ENCODE measurements at places on chromosomes 6 and 20. TPM values are rescaled to one million over a fixed set of nuclear protein-coding genes. Genes with fewer than 3 reads are reported as not detected.

The SMIM13 gene
- total RNA-seq: 6.6 TPM

The SLC22A2 gene
- total RNA-seq: 0.04 TPM

The NEURL2 gene
- 15.0 TPM for total RNA-seq

The C6orf120 gene
- total RNA-seq: 29.8 TPM

The MEI4 gene
- under 0.01 TPM for total RNA-seq

- H3K27me3 ChIP-seq: peaks cover 2% of the 10 kb centered on the region
- no peak overlapping the region for H3K27ac ChIP-seq
- no peak overlapping the region for H3K4me3 ChIP-seq
- DNase-seq: peak; percentile 25
Measured at GRCh38 chr6:6243846-6244245, 76.6 kb downstream of the F13A1 start.

DNA sequence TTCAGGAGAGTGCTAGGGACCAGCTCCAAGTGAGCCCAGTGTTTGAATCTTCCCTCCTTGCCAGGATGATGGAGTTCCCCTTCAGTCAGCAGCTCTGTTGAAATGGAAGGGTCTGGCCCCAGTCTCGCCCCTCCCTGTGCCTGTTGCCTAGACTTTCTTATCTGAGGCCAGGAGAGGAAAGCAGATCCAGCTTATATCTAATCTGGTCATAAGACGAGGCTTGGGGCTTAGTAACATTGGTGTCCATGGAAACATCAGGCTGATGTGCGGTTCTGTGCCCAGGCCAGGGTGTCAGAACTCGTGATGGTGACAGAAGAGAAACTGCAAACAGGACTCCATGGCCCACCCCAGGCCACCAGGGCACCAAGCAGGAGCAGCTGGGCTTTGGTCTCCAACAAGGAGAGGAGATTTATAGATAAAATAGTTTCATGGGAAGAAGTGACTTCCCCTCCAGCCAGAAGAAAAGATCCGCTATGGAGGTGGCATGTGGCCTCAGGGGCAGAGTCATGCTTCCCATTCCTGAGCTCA is 9.8 kb downstream of the MAS1L start:
- no peak overlapping the region for H3K27ac ChIP-seq
- H3K27me3 ChIP-seq: no peaks in the 10 kb centered on the region
- no peak overlapping the region for H3K4me3 ChIP-seq

GRCh38 chr6:153947808-153948447 is 91.1 kb upstream of the OPRM1 start:
- peak; percentile 23 for DNase-seq
- no peaks in the 10 kb centered on the region for H3K36me3 ChIP-seq
- H3K27me3 ChIP-seq: no peaks in the 10 kb centered on the region
- H3K4me1 ChIP-seq: no peaks in the 10 kb centered on the region

- no peak overlapping the region for H3K4me3 ChIP-seq
- H3K27ac ChIP-seq: no peak overlapping the region
Measured at GRCh38 chr6:92762443-92763273, 656.7 kb downstream of the EPHA7 start.

GRCh38 chr6:43909474-43910148 is 139.6 kb downstream of the VEGFA start:
- no peaks in the 10 kb centered on the region for H3K27me3 ChIP-seq
- no peak overlapping the region for H3K27ac ChIP-seq
- no peak overlapping the region for H3K4me3 ChIP-seq
- H3K36me3 ChIP-seq: no peaks in the 10 kb centered on the region
- DNase-seq: no peak

DNA sequence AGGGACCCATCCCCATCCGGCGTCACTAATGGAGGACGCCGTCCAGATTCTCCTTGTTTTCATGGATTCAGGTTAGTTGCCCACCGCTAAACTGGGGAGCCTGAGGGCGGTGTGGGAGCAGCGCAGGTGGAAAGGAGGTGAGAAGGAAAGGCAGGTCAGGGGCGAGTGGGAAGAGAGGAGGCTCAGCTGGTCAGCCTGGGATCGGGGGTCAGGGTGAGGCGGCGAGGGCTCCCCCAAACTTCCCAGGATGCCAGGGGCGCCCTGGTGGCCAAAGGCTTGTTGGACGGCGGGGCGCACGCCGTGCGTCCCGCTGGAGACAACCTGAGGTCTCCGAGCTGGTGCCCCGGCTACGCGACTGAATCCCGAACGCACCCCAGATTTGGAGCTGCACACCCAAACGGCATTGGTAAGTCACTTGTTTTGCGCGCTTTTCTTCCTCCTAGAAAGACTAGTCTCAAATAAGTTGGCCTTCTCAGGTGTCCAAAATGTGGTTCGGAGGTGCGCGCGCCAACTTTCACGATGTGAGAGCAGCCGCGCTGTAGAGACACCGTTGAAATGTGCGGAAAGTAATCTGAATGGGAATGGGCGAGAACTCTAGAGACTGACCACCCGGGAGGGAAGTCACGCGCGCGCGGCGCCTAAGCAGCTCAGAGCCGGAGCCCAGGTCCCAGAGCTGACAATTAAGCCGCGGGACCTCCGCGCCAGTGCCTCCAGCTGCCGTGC is 9.7 kb downstream of the GNAS-AS1 start:
- peaks cover 23% of the 10 kb centered on the region for H3K4me1 ChIP-seq
- H3K27ac ChIP-seq: peak overlapping the region; percentile 74
- peaks cover 44% of the 10 kb centered on the region for H3K27me3 ChIP-seq
- no peak for DNase-seq
- H3K36me3 ChIP-seq: peaks cover 19% of the 10 kb centered on the region

DNA sequence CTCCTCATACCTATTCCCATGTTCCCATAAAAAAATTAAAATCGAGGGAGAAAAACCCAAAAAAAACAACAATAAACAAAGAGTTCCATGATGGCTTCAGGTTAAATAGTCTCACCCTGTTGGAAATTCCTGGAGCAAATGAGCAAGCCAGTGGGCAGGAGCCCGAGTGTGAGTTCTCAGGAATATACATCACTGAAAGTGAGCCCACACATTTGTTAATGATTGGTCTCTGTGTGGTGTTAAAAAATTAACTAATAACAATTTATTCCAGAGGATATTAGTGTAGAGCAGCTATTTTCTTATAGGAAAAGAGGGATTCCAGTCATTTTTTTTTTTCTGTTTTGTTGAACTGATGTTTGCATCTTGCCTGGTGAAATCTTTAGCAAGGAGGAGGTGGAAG is 12.9 kb downstream of the PHACTR3 start:
- no peak overlapping the region for H3K27ac ChIP-seq
- no peaks in the 10 kb centered on the region for H3K4me1 ChIP-seq
- H3K36me3 ChIP-seq: no peaks in the 10 kb centered on the region
- H3K27me3 ChIP-seq: peaks cover 3% of the 10 kb centered on the region
- H3K4me3 ChIP-seq: no peak overlapping the region

- DNase-seq: no peak
- H3K27ac ChIP-seq: no peak overlapping the region
- H3K27me3 ChIP-seq: no peaks in the 10 kb centered on the region
- no peaks in the 10 kb centered on the region for H3K36me3 ChIP-seq
Measured at GRCh38 chr20:21312813-21313474, 9.8 kb downstream of the XRN2 start.

DNA sequence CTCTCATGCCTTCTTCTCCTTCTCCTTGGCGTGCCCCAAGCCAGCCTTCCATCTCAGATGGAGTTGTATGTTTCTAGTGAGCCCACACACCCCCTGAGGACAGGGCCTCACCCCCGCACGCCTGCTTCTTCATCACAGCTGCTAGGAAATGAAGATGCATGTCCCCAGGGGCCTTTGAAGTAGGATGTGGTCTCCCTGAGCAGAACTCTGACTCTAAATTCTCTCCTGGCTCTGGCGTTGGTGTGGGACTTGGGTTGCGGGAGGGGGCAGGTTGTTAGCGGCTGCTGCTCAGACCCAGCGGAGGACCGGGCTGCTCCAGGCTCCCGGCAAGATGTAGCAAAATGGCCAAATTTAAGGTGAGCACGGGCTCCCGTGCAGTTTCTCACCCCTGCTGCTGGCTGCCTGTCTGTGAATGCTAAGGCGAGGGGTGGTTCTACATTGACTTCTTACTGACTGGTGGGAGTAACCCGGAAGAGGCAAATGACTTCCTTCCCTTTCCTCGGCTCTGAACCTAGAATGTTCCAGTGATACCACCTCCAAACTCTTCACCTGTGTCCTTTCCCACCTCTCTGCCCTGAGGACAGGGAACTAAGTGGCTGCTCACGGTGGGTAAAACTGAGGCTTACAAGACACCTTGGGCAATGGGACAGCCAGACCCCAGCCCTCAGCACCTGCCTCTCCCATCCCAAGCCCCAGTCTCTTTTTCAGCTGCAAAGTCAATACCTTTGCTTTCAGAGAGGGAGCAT is 8.8 kb downstream of the SYNJ2 start:
- H3K36me3 ChIP-seq: no peaks in the 10 kb centered on the region
- H3K4me3 ChIP-seq: no peak overlapping the region
- peak; percentile 37 for DNase-seq
- H3K4me1 ChIP-seq: peaks cover 44% of the 10 kb centered on the region

DNA sequence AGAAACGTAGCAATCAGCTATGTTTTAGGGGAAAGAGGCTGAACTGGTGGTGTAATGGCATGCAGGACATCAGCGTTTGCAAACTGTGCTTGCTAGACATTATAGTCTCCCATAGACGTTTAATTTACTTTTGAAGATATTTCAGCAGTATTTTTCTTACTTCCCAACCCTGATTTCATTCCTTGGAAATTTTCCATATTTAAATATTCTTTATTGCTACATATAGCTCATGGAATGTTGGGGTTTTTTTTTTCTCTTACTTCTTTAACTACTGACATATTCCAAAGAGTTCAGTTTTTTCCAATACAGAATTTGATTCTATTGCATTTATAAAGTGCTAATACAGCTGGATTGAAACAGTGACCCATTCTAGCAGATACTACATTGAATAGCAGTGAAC is 694.4 kb upstream of the CITED2 start:
- H3K4me1 ChIP-seq: peaks cover 2% of the 10 kb centered on the region
- no peaks in the 10 kb centered on the region for H3K27me3 ChIP-seq
- H3K4me3 ChIP-seq: no peak overlapping the region
- H3K36me3 ChIP-seq: no peaks in the 10 kb centered on the region
- peak; percentile 44 for DNase-seq

GRCh38 chr20:4833074-4833728 is 111.5 kb downstream of the PRND start:
- peak; percentile 96 for DNase-seq
- H3K4me3 ChIP-seq: no peak overlapping the region
- peaks cover 44% of the 10 kb centered on the region for H3K4me1 ChIP-seq
- no peaks in the 10 kb centered on the region for H3K36me3 ChIP-seq
- peak overlapping the region; percentile 55 for H3K27ac ChIP-seq

DNA sequence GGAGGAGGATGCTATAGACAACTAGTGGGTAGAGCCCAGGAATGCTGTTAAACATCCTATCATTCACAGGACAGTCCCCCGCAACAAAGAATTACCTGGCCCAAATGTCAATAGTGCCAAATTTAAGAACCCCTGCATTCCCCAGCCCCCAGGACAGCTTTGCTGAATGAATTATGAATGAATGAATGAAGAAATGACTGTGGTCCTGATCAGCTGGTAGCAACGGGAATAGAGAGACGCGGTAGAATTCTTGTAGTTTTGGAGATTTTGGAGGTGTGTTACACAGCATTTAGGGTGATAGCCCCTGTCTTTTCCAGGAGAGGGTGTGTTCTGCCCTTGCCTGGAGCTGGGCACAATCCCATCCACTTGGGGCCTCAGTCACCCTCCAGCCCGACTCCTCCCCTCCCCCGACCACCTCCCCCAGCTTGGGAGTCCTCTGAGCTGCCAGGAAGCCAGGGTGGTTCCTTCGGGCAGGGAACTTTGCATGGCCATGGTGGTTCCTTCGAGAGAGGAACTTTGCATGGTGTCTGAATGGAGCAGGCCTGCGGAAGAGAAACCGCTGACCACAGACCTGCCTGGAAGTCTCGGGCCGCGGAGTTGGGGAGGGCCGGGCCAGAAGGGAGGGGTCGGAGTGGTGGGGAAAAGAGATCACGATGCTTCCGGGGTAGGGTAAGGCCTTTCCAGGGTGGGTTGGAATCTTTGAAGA is 1.0 kb upstream of the HCK start:
- no peak overlapping the region for H3K4me3 ChIP-seq
- H3K4me1 ChIP-seq: peaks cover 11% of the 10 kb centered on the region
- no peaks in the 10 kb centered on the region for H3K36me3 ChIP-seq
- peak; percentile 65 for DNase-seq

GRCh38 chr6:20583444-20583800 is 49.2 kb downstream of the CDKAL1 start:
- no peaks in the 10 kb centered on the region for H3K27me3 ChIP-seq
- H3K4me3 ChIP-seq: no peak overlapping the region
- no peak for DNase-seq
- no peaks in the 10 kb centered on the region for H3K4me1 ChIP-seq

- DNase-seq: no peak
- no peaks in the 10 kb centered on the region for H3K36me3 ChIP-seq
- H3K4me1 ChIP-seq: no peaks in the 10 kb centered on the region
- no peak overlapping the region for H3K4me3 ChIP-seq
Measured at GRCh38 chr6:134190883-134191282, 127.0 kb downstream of the SGK1 start.

- no peak overlapping the region for H3K4me3 ChIP-seq
- no peak for DNase-seq
- peaks cover 4% of the 10 kb centered on the region for H3K4me1 ChIP-seq
- H3K27me3 ChIP-seq: no peaks in the 10 kb centered on the region
- no peak overlapping the region for H3K27ac ChIP-seq
- no peaks in the 10 kb centered on the region for H3K36me3 ChIP-seq
Measured at GRCh38 chr6:166402582-166403277, 20.0 kb upstream of the MPC1 start.

GRCh38 chr6:101700655-101701054 is 307.1 kb downstream of the GRIK2 start:
- no peaks in the 10 kb centered on the region for H3K27me3 ChIP-seq
- no peak overlapping the region for H3K27ac ChIP-seq
- H3K4me3 ChIP-seq: no peak overlapping the region
- H3K4me1 ChIP-seq: no peaks in the 10 kb centered on the region
- H3K36me3 ChIP-seq: no peaks in the 10 kb centered on the region
- DNase-seq: no peak

- H3K4me1 ChIP-seq: peaks cover 4% of the 10 kb centered on the region
- DNase-seq: peak; percentile 56
- H3K27me3 ChIP-seq: no peaks in the 10 kb centered on the region
Measured at GRCh38 chr20:53923566-53924369, 146.6 kb downstream of the BCAS1 start.

DNA sequence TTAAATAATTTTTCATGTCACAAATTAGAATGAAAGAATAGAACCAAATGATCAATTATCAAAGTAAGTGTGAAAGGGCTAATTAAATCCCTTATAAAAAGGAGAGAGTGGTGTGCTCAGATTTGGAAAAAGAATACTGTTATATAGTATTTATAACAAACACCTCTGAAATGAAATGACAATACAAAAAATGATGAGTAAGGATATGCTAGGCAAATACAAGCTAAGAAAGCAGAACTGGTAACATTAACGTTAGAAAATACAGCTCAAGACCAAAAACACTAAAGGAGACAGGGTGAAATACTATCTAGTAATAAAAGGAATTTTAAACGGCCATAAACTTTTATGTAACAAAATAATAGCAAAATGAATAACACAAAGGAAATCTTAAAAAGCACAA is 324.2 kb upstream of the RUNX2 start:
- no peak overlapping the region for H3K4me3 ChIP-seq
- H3K4me1 ChIP-seq: no peaks in the 10 kb centered on the region
- H3K36me3 ChIP-seq: no peaks in the 10 kb centered on the region
- DNase-seq: no peak
